ENCODE measurements at places on chromosomes 4 and X.

DNA sequence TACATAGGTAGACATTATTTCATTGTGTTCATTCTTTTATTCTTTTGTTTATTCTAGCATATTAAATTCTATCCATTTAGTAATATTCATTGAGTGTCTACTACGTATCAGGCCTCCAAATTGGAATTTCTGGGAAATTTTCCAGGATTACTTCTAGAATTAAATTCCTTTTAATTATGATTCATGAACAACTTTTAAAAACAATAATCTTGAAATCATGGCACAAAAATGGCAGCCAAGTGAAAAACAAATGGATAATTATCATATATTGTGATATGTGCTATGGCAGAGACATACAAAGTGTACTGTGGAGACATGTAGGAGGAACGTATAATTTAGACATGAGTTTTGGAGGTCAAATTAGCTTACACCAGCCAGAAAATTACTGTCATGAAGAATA, 868.5 kb downstream of the FAT4 start:
- no peak for ATAC-seq
- no peak overlapping the region for H3K4me3 ChIP-seq
- no peaks in the 10 kb centered on the region for H3K36me3 ChIP-seq
- no peak overlapping the region for H3K27ac ChIP-seq
- H3K4me1 ChIP-seq = no peaks in the 10 kb centered on the region
- H3K27me3 ChIP-seq = no peaks in the 10 kb centered on the region

GRCh38 chr4:30838331-30838730, 118.2 kb downstream of the PCDH7 start:
- no peak overlapping the region for H3K27ac ChIP-seq
- H3K27me3 ChIP-seq = no peaks in the 10 kb centered on the region
- H3K4me1 ChIP-seq = no peaks in the 10 kb centered on the region
- ATAC-seq = no peak
- no peak overlapping the region for H3K4me3 ChIP-seq

- H3K4me1 ChIP-seq = peaks cover 21% of the 10 kb centered on the region
- H3K4me3 ChIP-seq = no peak overlapping the region
- H3K27ac ChIP-seq = no peak overlapping the region
- no peaks in the 10 kb centered on the region for H3K27me3 ChIP-seq
These were observed 34.2 kb downstream of the ARSD start for GRCh38 chrX:2894885-2895292.

DNA sequence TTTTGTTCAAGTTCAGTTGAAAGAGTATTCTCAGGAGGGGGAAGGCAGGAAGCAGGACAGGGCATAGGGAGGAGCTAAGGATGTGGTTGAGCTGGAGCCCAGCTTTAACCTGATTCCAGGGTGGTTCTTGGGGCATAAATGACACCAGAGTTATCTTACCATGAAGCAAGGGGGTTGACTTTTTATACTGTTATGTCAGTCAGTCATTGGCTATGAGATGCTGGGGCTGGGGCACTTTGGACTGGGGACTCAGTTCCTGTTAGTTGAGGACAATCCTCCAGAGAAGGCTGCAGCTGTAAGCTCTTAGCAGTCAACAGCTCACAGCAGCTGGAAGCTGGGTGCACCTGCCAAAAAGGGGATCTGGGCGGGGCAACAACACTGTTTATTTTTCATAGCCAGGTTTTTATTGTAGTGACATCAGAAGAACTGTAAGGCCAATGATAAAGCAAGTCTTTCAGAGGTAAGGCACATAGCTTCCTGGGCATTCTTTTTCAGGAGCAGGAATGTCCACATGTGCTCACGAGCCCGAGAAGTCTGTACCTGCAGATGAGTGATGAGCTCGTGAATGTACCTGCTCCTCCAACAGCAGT, 78.5 kb downstream of the MID1IP1 start:
- peak; percentile 94 for ATAC-seq
- H3K4me1 ChIP-seq = peaks cover 32% of the 10 kb centered on the region
- no peaks in the 10 kb centered on the region for H3K36me3 ChIP-seq
- no peaks in the 10 kb centered on the region for H3K27me3 ChIP-seq
- H3K4me3 ChIP-seq = peak overlapping the region; percentile 6
- H3K27ac ChIP-seq = peak overlapping the region; percentile 69

- H3K27ac ChIP-seq = no peak overlapping the region
- no peak overlapping the region for H3K4me3 ChIP-seq
- H3K27me3 ChIP-seq = no peaks in the 10 kb centered on the region
- ATAC-seq = no peak
- H3K36me3 ChIP-seq = no peaks in the 10 kb centered on the region
These were observed 15.9 kb upstream of the NOCT start for GRCh38 chr4:138999666-139000065.

- H3K4me3 ChIP-seq = no peak overlapping the region
- no peak overlapping the region for H3K27ac ChIP-seq
- no peak for ATAC-seq
These were observed 38.1 kb downstream of the KDR start for GRCh38 chr4:55087009-55087912.

DNA sequence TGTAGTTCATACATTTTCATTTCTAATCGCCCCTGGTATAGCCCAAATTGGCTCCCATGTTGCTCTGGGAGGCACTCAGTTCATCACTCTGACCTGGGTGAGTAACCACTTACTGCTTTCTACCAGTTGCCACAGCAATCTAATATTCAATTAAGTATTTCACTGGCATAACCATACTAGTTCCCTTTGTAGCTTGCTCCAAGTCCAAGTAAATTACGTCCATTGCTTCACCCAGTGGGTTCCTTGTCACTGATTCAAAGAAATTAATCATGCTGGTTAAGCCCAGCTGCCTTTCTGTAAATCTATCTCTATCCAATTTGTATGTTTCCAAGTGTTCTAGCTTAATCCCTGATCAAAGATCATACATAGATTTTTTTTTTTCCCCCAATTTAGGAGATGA, 92.0 kb upstream of the CBR4 start:
- no peak overlapping the region for H3K4me3 ChIP-seq
- peaks cover 31% of the 10 kb centered on the region for H3K4me1 ChIP-seq
- H3K27me3 ChIP-seq = no peaks in the 10 kb centered on the region
- H3K36me3 ChIP-seq = peaks cover 15% of the 10 kb centered on the region

DNA sequence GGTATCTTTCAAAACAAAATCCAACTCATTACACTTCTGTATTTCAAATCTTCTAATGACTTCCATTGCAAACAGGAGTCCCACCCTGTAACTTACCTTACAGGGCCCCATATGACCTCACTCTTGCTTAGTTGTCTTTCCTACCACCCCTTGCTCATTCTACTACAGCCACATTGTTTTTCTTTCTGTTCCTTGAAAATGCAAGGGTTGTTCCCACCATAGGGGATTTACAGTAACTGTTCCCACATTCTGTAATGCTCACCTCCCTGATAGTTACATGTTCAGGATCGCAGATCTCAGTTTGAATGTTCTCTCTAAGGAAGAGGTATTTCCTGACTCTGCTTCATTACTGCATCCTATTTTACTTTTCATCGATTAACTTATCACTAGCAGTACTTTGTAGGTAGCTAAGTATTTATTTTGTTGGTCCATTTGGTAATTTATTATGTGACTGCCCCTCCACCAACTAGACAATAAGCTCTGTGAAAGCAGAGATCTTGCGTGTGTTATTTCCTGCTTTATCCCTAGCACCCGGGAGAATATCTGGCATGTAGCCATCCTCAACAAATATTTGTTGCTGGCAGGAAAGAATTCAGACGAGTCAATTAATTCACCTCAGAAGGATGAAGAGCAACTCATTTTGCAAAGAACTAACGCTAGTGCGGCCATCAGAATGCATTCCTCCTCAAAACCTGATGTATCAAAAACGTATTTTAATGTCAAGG, 21.4 kb downstream of the MAOB start:
- no peak overlapping the region for H3K27ac ChIP-seq
- ATAC-seq = no peak
- no peaks in the 10 kb centered on the region for H3K27me3 ChIP-seq
- no peaks in the 10 kb centered on the region for H3K4me1 ChIP-seq
- no peak overlapping the region for H3K4me3 ChIP-seq
- no peaks in the 10 kb centered on the region for H3K36me3 ChIP-seq

Data from stimulated activated memory B cell treated with anti-CD40 and anti-IgM and Interleukin-4, amounts not matched to agents 10 μg/mL and 1 μg/mL and 100 μg/mL, for 72 hours (primary cell).